ENCODE measurements at places on chromosomes 13 and 19.
A peak's percentile ranks its signal among the peaks of the same experiment; 100 is the strongest.

DNA sequence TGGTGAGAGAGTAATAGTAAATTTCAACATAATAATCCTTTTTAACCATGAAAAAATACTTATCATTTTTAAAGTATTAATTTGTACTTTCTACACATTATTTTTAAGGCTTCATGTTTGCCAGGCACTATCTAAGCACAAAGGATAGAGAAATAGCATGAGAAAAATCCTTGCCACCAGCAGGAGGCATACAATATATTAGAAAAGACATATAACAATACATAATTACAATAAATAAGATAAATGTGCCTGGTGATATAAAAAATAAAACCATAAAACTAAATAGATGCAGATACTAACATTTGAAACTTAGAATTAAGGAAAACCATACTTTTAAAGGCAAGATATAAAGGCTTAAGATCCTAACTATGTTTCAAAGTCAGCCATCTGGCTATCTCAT, 1256.4 kb downstream of the DIAPH3 start:
- peak; percentile 8 for DNase-seq

- no peak for DNase-seq
These were observed 100.3 kb upstream of the WASF3 start for GRCh38 chr13:26457212-26457611.

- DNase-seq: no peak
These were observed 126.7 kb downstream of the SOX1 start for GRCh38 chr13:112193463-112194166.

- no peak for DNase-seq
These were observed 13.1 kb upstream of the LAMP1 start for GRCh38 chr13:113283904-113284303.

- DNase-seq: no peak
These were observed 1.2 kb upstream of the C19orf81 start for GRCh38 chr19:50647879-50648615.

GRCh38 chr19:49773663-49774350, 7.0 kb downstream of the AP2A1 start:
- no peak for DNase-seq

GRCh38 chr13:113882716-113883115, 18.8 kb upstream of the GAS6 start:
- DNase-seq: no peak

GRCh38 chr19:13984875-13985741, 21.0 kb downstream of the RFX1 start:
- no peak for DNase-seq

DNA sequence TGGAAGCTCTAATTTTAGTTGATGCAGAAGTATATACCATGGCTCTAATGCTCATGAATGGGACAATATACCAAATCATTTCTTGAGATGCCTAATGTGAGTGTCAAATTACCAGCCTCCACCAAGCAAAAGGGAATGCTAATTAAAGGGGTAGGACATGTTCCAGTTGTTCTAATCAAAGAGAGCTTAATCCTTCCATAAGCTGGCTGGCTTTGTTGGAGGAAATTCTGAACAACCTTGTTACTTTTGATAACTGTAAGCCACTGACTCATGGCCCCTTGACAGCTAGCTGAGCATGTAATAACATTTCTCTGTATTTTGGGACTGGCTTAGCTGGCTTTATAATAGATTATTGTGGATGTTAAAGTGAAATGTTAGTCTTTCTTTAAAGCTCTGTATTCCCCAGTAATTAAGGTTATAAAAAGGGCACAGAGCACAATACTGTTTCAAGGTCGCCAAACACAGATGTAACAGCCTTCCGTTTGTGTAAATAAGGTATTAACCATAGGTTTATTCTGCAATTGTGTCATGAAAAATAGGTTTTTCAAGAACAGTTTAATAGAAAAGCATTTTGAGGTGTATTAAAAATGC, 1194.0 kb downstream of the PCDH9 start:
- no peak for DNase-seq

- no peak for DNase-seq
These were observed 2.3 kb upstream of the LYPD3 start for GRCh38 chr19:43467730-43468129.

GRCh38 chr13:94115054-94115453, 364.4 kb downstream of the DCT start:
- DNase-seq: no peak

DNA sequence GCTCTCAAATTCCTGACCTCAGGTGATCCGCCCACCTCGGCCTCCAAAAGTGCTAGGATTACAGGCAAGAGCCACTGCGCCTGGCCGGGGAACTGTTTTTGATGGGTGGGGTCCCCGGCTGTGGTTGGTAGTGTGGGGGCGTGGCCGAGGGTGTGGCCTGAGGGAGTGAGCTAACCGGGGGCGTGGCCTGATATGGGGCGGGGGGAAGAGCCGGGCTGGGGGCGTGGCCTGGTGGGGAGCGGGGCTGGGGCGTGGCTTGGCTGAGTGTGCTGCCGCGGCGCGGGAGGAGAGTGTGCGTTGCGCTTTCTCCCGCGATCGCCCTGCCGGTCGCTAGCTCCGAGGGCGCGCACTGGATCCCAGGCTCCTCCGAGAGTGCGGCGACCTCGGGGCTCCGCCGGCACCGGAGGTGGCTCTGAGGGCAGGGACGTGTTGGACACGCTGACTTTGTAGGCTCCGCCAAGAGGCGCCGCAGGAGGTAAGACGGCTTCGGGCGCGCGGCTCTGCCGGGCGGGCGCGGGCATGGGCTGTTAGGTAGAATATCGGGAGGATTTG, at the start of gene SPATA13:
Gene SPATA13, plus strand, starts transcription at position 263 of the 552 bp plus-strand sequence. CDS start 62,210 bp downstream, outside the sequence.
- DNase-seq: peak; percentile 96

- peak; percentile 67 for DNase-seq
These were observed 37.3 kb downstream of the SOX1 start for GRCh38 chr13:112103961-112104880.

DNA sequence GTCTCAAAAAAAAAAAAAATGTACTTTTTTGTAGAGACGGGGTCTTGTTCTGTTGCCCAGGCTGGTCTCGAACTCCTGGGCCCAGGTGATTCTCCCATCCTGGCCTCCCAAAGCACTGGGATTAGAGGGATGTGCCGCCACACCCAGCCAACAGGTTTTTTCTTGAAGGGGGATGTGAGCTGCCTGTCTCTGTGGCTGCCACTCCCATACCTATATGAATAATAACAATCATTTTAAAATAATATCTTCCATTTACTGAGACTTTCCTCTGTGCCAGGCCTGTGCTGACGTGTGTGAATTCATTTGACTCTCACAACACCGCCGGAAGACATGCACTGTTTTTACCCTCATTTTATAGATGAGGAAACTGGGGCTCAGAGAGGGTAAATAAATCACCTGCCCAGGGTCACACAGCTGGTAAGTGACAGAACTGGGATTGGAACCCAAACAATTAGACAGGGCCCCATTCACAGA, 7.2 kb upstream of the BCL3 start:
- DNase-seq: no peak

DNA sequence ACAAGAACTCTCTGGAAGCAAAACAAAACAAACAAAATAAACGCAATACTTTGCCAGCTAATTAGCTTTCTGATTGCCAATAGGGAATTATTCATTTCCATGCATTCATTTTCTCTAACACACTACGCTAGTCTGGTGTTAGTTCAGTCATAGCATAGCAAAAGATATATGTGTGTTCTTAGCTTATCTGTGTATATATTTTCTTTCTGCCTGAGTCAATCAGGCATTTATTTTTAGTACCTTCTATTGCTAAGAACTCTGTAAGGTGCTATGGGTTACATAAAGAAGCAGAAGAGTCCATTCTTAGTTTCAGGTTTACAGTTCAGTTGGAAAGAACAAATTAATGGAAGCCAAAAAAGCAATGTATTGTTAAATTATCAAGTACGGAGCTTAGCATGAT, 490.9 kb downstream of the KLF5 start:
- no peak for DNase-seq

DNA sequence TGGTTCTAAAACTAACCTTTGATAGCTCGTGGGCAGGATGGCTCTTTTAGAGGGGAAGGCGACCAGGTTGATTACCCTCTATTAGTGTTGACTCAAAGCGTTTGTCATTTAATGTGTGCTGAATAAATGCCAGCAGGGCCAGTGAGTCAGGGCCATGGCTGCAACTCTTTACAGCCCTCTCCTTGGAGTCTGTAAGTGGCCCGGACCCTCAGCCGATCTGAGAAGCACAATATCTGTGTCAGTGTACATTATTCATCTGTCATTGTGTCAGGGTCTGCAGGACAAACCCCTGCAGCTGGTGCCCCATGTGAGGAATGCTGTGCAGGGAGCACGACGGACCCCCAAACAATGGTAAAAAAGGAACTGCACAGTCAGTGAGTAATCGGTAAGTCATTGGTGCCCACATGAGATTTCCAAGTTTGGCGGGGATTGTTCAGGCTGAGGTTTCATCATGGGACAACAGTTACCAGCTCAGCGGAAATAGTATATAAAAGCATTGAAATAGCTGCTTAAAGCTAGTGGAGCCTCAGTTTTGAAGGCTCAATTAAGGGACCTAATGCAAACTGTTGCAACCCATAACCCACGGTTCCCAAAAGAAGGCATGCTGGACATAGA, 139.1 kb downstream of the ZNF675 start:
- no peak for DNase-seq

DNA sequence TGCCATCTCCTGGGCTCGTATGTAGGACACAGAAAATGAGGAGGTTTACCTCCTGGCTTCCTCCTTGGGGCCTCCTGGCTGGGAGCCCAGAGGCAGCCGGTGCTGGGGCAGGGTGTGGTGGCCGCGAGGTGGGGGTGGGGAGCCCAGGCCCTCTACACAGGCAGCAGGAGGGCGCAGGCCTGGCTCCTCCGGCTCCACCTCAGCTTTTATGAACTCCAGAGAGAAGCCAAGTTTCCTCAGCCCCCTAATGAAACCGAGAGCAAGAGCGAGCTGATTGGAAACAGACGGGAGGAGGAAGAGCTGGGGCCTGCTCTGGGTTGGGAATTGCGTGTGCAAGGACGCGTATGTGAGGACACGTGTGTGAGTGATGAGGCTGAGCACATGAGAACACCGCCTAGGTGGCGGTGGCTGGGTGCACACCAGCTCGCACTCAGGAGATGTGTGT, 23.1 kb downstream of the LYL1 start:
- DNase-seq: peak; percentile 56

DNA sequence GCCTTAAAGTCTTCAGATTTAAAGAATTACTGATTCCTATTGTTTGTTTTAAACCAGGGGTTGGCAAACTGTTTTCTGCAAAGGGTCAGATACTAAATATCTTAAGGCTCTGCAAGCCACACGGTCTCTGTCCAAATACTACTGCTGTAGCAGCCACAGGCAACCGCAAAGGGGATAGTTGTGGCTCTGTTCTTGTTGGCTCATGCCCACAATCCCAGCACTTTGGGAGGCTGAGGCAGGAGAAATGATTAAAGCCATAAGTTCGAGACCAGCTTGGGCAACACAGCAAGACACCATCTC, 22.4 kb downstream of the RANBP3 start:
- DNase-seq: no peak

- DNase-seq: no peak
These were observed 3.2 kb downstream of the PDS5B start for GRCh38 chr13:32589471-32589870.

DNA sequence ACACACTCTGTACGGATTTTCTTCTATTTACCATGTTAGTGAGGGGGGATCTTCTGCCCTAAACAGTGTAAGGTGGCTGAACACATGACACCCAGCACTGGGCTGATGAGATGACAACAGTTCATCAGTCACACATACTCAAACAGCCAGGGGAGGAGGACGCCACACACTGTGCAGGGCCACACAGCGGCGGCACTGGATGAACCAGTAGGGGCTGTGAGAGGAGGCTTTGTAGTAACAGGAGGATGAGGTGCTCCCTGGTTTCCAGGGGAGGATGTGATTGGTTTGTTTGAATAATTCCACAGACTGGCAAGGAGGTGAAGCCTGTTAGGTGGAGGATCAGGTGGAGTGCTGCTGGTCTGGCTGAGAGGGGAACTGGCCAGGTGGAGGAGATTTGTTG, 16.3 kb upstream of the GTF3A start:
- DNase-seq: no peak

- no peak for DNase-seq
These were observed 838 bp downstream of the AKAP11 start for GRCh38 chr13:42272804-42273175.

GRCh38 chr19:869245-870177, 10.0 kb downstream of the CFD start:
- peak; percentile 91 for DNase-seq

- DNase-seq: peak; percentile 21
These were observed 17.2 kb upstream of the MRI1 start for GRCh38 chr19:13747098-13747453.

DNA sequence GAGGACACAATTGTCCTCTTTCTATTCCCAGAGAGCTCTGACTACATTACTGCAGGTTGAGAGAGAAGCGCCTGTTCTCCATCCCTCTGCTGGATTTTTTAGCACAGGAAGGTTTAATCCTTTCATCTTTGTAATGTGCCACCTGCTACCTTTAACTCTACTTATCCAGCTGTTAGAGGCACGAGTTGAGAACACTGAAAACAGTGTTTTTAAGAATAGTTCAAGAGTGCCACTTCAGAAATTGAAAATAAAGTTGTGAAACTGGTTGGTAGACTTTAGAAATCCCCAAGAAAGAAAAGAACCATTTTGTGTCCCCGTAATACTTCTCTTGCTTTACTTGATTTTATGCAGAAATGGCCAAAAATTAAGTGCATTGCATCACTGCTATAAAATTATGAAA, 20.6 kb downstream of the FREM2 start:
- DNase-seq: no peak

- DNase-seq: peak; percentile 90
These were observed at the start of gene CCDC124 for GRCh38 chr19:17932485-17933338. Gene CCDC124 (plus strand): TSS chr19:17933015. CDS start chr19:17936421, 3,406 bp downstream.

DNA sequence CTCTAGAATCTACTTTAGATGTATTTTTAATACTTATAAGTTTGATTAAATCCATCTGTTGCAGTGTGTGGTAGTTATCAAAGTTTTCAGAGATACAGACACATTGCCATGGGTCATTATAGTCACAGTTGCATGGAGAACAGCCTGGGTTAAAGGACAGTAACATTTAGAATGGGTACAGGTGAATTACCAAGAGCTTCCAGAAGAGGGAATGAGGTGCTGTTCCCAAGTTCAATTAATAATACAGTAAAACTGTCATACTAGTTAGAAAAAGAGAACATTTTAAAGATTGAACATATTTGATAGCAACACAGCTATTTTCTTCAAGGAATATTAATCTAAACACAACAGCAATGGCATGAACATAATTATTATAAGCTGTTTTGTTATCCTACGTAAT, 322.6 kb upstream of the SLC10A2 start:
- no peak for DNase-seq
